Activated naive CD4-positive, alpha-beta T cell treated with anti-CD3 and anti-CD28 coated beads for 36 hours (primary cell): ENCODE measurements at places on chromosomes 11 and 22. TPM values are rescaled to one million over a fixed set of nuclear protein-coding genes. Genes with fewer than 3 reads are reported as not detected.

PANX3 gene
- total RNA-seq: not detected

RFPL2 gene
- not detected for total RNA-seq

OR2AG1 gene
- total RNA-seq: not detected

GRAMD1B gene
- total RNA-seq: 47.2 TPM

TBX10 gene
- not detected for total RNA-seq

HMOX1 gene
- total RNA-seq: 0.21 TPM

CNTF gene
- 1.1 TPM for total RNA-seq

ANGPTL5 gene
- not detected for total RNA-seq

PNPLA3 gene
- total RNA-seq: 0.29 TPM

BRD1 gene
- total RNA-seq: 26.0 TPM

MPEG1 gene
- total RNA-seq: not detected

DRD4 gene
- 1.2 TPM for total RNA-seq

HBG1 gene
- not detected for total RNA-seq

- DNase-seq: no peak
Observed at GRCh38 chr11:130396965-130397364, 31.4 kb downstream of the ADAMTS8 start.

GRCh38 chr11:124113890-124114289 is 1.4 kb upstream of the VWA5A start:
- no peak for DNase-seq

- no peak for DNase-seq
Observed at GRCh38 chr11:20178976-20179375, 18.7 kb upstream of the DBX1 start.

- no peak for DNase-seq
Observed at GRCh38 chr22:33006220-33006954, 51.8 kb downstream of the SYN3 start.

DNA sequence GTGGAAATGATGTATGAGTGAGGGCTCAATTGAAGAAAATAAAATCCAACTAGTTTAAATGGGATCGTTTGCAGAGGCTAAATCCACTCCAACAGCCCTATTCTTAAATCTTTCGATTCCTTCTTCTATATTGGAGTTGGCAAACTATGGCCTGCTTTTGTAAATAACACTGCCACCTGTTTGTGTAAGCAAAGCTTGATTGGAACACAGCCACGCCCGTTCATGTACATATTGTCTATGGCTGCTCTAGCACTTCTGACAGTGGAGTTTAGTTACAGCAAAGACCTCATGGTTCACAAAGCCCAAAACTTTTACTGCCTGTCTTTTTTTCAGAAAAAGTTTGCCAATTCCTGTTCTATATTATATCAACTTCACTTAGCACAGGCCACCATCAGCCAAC is 40.6 kb upstream of the RCN1 start:
- no peak for DNase-seq

GRCh38 chr22:25027043-25027906 is 74.8 kb downstream of the KIAA1671 start:
- DNase-seq: no peak

DNA sequence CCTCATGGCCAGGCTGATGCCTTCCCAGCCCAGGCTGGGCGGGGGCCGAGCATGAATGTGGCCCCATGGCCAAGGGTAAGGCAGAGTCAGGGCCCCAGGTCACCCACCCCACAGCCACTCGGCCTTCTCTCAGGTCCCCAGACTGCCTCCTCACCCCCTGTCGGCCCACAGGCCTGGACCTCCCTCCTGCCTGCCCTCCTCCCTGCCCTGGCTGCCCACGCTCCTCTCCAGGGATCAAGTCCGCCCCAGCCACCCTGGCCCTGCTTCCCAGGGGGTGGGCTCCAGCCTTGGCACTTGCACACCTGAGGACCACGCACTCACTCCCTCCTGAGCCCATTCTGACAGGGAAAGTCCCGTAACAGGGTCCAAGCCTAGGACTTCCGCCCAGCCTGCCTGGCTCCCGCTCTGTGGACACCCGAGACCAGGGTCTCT is 37.8 kb upstream of the TH start:
- DNase-seq: peak; percentile 2

GRCh38 chr11:92141725-92142124 is 82.9 kb upstream of the FAT3 start:
- no peak for DNase-seq

DNA sequence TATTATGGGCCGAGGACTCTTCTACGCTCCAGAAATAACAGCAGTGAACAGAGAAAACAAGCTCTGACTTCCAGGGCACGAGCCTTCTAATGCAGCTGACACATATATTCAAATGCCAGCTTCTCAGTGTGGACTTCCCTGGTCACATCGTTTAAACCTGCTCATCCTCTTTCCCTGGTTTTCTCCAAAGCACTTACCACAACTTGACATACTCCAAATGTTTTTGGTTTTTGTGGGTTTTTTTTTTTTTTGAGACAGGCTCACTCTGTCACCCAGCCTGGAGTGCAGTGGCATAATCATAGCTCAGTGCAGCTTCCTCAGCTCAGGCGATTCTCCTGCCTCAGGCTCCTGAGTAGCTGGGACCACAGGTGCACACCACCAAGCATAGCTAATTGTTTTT is 105.5 kb downstream of the MICAL3 start:
- DNase-seq: no peak

- no peak for DNase-seq
Observed at GRCh38 chr22:46120420-46120737, 29.9 kb upstream of the PPARA start.

- no peak for DNase-seq
Observed at GRCh38 chr22:26453812-26454500, 24.9 kb downstream of the ASPHD2 start.

GRCh38 chr11:70581991-70582885 is 183.9 kb downstream of the CTTN start:
- DNase-seq: no peak

DNA sequence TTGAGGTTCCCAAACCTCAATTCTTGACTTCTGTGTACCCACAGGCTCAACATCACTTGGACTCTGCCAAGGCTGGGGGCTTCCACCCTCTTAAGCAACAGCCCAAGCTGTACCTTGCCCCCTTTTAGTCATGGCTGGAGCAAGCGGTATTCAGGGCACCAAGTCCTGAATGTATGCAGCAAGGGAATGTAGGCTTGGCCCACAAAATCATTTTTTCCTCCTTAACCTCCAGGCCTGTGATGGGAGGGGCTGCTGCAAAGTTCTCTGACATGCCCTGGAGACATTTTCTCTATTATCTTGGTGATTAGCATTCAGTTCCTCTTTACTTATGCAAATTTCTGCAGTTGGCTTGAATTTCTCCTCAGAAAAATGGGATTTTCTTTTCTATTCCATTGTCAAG is 4.9 kb upstream of the OR5L1 start:
- DNase-seq: no peak

GRCh38 chr11:75174781-75175370 is 24.0 kb downstream of the SLCO2B1 start:
- peak; percentile 48 for DNase-seq

DNA sequence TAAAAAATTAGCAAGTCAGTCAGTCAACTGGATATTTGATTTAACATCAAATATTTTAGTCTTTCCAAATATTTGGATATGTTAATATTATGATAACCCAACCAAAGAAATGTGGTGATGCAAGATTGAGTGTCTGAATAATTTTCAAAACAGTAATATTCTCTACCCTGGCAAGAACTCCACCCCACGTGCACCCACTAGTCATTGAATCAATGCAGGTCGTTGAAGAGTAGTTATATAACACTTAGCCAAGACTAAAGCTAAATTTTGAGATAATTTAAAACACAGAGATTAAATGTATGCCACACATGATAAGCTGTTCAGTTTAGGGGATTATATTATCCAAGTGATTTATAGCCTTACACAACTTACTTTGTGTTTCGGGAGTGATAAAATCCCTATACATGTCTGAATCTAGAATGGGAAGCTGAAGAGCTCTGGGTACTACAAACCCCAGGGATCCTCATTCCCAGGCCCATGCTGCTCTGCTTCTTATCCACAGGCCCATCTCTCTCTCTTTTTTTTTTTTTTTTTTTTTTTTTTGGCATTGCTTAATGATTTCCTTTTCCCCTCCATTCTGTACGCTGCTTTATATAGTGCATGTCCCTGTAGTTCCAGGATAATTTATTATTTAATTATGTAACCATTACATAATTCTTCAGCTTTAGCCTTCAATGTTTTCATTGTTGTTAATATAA is 392.9 kb downstream of the NTM start:
- DNase-seq: no peak

GRCh38 chr11:66857234-66857926 is 516 bp downstream of the LRFN4 start:
- no peak for DNase-seq

DNA sequence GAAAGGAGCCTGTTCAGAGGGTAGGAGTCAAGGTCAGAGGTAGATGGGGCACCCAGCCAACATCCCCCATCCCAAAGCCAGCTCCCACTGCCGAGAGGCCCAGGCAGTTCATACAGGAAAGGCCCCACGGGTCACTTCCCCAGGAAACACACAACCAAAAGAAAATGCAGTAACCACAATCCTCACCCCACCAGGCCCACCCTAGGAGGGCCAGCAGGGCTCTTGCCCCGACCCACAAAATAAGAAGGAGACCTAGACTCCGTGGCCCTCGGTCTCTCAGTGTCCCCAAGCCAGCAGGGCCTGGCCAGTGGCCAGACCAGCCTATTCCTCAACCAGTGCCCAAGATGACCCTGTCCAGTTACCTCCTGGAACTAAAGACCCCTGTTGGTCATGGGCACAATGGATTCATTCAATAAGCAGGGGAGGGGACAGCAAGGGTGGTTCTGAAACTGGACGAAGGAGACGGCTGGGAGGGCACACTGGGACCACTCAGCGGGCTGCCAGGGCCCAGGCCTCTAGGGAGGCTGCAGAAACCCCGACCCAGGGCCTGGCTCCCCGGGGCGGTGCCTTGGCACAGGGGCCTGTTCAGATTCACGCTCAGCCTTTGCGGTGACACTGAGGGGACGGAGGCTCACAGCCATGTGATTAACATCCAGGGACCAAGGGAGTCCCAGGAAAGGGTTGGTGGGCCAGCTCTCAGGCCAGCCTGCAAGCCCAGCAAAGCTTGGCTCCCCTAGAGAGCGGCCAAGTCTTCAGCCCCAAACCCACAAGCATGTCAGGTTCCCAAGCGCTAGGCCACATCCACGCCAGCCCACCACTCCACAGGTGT is 5.5 kb downstream of the RAB3IL1 start:
- DNase-seq: no peak

- DNase-seq: no peak
Observed at GRCh38 chr22:39177791-39178190, 25.3 kb upstream of the CBX7 start.
